Activated CD4-positive, alpha-beta T cell treated with anti-CD3 and anti-CD28 coated beads, Interleukin-2, amount 10 ng/mL, durations not matched to agents 7 days and 5 days (primary cell): ENCODE measurements at places on chromosomes 16 and 17.

- DNase-seq = no peak
Observed at GRCh38 chr16:12171206-12171605, 194.7 kb downstream of the SNX29 start.

GRCh38 chr17:205148-205669 lies 23.8 kb upstream of the DOC2B start:
- no peak for DNase-seq

DNA sequence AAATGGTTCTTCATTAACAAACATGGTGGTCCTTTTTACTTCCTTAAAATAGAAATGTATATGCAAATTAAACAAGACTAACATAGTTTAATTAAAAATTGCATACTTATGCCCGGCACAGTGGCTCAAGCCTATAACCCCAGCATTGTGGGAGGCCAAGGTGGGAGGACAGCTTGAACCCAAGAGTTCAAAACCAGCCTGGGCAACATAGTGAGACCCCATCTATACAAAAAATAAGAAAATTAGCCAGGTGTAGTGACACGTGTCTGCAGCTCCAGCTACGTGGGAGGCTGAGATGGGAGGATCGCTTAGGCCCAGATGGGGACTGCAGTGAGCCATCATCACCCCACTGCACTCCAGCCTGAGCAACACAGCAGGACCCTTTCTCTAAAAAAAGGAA lies 18.4 kb downstream of the CDC27 start:
- no peak for DNase-seq

GRCh38 chr17:50487213-50488096 lies 8.8 kb downstream of the RSAD1 start:
- no peak for DNase-seq

DNA sequence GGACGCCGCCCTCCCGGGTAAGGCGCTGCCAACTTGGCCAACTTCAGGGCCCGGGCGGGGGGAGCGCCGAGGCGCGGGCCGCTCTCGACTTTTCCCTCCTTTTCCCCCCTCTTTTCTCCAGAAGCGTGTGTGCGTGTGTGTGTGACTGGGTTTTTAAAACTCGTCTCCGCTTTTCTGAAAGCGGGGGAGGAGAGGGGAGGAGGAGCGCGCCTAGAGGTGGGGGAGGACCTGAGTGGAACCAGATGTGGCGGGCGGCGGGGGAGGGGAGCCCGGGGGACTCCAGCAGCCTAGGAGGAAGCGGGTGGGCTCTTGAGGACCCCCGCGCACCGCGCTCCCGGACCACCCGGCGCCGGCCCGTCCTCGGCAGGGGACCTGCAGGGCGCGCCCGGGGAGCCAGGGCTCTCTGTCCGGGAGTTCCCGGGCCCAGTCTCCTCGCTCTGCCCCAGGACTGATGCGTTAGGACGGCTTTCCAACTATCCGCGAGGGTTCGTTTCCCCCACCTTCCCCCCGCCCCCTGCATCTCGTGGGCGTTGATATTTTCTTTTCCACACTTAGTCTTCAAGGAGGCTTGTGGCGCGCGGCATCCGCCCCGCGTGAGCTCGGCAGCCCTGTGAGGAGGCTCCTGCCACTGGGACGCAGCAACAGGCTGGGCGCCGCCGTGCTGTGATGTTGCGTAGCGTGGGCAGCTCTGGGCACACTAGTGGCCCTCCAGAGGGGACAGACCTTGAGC lies 599 bp downstream of the MRC2 start:
- peak; percentile 35 for DNase-seq

DNA sequence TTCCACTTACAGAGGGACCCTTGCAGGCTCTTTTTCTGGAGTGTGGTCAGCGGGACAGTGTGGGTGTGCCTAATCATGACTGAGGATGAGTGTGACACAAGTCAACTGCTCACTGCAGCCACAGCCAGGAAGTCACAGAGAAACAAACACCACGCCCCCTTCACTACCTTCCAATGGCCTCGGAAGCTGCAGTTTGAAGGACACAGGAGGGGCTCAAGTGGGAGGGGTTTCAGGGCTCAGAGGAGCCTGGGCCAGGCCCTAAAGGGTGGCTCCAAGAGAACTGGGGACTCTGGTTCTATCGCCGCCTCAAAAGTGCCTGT lies 116.2 kb upstream of the SDK2 start:
- no peak for DNase-seq

DNA sequence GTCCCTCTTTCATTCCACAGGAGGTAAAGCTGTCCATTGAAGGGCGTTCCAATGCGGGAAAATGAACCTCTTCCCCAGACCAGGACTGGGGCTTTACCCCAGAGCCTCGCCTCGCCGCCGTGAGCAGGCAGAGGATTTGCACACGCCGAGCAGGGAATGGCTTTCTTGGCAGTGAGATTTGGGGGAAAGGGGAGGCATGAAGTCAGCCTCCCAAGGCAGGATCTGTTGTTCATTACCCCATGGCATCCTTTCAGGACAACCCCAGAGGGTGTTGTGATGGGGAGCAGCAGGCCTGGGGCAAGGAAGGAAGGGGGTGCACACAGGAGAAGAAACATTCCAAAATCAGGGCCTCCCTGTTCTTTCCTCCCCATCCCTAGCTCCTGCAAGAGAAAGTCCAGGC lies 6.0 kb downstream of the ATXN1L start:
- DNase-seq = no peak

GRCh38 chr17:64531955-64532371 lies 25.2 kb downstream of the CEP95 start:
- no peak for DNase-seq

DNA sequence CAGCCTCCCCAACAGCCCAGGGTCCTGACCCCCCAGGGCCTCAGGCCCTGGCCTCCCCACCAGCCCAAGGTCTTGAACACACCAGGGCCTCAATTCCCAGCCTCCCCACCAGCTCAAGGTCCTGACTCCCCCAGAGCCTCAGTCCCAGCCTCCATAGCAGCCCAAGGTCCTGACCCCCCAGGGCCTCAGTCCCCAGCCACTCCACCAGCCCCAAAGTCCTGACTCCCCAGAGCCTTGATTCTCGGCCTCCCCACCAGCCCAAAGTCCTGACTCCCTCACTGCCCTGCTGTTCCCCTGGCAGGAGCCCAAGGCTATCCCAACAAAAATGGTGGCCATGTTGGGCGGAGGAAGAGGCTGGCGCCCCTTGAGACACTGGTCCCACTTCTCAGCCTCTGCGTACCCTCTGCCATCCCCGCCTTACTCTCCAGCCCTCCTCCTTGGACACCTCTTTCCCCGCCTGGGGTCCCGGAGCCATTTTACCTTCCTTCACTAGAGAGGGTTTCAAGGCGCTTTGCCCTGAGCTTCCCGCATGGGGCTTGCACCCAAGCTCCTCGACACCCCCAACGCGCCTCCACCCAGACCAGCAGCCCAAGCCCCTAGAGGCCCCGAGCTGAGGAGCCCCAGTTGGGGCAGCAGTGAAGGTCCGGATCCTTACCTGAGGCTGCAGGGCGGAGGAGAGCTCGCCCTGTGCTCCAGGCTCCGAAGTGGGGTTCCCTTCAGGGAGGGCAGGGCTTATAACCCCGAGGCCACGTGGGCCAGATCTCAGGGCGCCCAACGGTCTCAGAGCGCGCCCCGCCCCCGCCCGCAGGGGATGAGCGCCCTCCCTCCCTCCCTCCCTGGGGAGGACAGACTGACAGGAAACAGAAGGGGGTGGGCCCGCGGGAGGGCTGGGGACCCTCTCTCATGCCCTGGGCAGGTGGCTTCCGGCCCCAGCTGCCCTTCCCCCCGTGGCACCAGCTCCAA lies 3.5 kb upstream of the TSPOAP1 start:
- DNase-seq = peak; percentile 95

DNA sequence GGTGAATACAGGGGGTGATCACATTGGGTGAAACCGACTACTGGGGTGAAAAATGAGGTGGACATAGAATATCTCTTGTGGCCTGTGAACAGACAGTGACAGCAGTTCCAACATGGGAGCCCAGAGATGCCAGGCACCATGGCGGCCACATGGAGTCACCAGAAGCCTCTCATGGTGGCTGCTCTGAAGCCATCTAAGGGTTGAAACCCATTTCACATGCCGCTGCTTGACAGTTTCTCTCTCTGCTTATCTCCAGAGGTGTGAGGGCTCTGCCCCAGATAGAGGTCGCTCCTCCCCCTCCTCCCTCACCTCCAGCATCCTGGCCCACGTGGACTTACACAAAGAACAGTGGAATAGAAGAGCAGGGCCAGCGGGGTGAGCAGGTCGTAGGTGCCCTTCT lies 37.9 kb upstream of the PIK3R6 start:
- no peak for DNase-seq

DNA sequence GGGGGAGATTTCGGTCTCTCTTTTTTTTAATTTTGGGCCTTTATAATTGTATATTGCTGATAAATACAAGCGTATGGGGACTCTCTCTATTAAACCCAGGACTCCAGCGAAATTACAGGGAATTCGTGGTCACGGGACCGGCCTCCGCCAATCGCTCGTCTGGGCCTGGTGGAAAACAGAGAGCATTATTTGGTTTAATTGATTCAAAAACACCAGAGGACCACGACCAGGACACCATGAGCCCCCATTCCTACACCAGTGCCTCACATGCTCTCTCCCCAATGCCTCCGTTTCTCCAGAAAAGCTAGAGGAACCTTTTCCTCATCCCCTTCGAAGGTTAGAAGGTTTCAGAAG lies at the start of gene HOXB2:
Gene HOXB2, minus strand, starts transcription at position 88 of the 354 bp plus-strand sequence. CDS start 198 bp downstream, outside the sequence.
- no peak for DNase-seq

GRCh38 chr17:79831265-79832217 lies 7.7 kb downstream of the CBX4 start:
- DNase-seq = no peak

GRCh38 chr16:86040496-86040895 lies 141.5 kb downstream of the IRF8 start:
- DNase-seq = no peak

- DNase-seq = no peak
Observed at GRCh38 chr16:72530434-72530833, 358.5 kb upstream of the PMFBP1 start.

DNA sequence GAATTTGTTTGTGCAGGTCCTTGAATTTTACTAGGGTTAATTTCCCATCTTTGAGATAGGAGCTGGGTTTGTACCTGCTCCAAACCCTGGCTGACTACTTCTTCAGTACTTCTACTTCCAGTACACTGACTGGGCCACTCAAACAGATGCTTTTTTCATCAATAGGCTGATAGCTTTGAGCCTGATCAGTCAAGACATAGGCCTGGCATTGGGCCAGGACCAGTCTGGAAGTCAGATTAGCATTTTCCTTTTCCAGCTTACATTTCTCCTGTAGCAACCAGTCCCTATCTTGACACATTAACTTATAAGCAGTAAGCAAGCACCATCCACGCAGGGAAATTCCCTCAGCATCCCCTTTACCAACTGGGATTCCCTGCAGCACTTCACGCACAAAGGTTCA lies 7.5 kb upstream of the TMEM101 start:
- DNase-seq = no peak

DNA sequence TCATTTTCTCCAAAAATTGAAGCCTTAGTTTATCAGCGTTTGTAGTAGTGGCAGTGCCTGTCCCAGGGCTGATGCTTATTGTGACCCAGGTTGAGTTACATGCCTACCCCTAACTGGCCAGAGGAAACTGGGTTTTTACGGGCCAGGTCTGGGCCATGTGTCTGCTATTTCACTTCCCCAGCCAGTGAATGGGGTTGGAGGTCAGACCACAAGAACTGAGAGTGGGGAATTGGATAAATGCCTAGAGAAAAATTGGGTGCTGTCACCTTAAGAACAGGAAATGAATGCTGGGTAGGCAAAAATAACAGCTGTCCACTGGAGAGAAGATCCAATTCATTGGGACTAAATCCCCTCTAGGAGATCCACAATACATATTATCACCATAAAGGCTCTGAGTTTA lies 5.2 kb downstream of the ADPRM start:
- DNase-seq = no peak

DNA sequence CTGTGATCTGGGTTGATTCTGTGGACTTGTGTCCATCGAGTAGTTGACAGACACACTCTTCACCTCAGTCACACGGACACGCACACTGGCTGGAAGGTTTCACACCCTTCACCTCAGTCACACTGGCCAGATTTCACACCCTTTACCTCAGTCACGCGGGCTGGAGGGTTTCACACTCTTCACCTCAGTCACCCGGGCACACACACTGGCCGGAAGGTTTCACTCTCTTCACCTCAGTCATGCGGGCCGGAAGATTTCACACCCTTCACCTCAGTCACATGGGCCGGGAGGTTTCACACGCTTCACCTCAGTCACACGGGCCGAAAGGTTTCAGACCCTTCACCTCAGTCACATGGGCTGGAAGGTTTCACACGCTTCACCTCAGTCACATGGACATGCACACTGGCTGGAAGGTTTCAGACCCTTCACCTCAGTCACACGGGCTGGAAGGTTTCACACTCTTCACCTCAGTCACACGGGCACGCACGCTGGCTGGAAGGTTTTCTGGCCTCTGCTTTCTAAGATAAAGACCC lies 96.2 kb downstream of the PGS1 start:
- no peak for DNase-seq

DNA sequence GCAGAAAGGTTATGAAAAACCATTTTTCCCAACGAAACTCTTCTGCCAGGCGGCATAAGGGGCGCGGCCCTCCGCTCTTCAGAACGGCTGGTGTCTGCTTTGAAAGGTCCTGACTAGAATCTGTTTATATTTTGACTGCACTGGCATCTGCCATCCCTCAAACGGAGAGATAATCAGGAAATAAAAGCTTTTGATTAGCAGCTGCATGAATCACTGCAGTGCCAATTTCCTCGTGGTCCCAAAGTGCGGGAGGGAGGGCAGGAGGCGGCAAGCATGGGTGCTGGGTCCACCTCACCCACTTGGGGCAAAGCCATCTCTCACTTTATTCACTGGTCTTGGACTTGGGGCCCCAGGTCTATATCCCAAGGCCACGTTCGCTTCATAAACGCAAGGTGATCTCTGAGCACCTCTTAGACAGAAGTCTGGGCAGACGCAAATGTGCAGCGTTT lies 49.7 kb downstream of the TBC1D16 start:
- DNase-seq = no peak

- no peak for DNase-seq
Observed at GRCh38 chr16:7366041-7366440, 33.4 kb downstream of the RBFOX1 start.

GRCh38 chr16:85836706-85837582 lies 37.4 kb downstream of the COX4I1 start:
- DNase-seq = no peak

DNA sequence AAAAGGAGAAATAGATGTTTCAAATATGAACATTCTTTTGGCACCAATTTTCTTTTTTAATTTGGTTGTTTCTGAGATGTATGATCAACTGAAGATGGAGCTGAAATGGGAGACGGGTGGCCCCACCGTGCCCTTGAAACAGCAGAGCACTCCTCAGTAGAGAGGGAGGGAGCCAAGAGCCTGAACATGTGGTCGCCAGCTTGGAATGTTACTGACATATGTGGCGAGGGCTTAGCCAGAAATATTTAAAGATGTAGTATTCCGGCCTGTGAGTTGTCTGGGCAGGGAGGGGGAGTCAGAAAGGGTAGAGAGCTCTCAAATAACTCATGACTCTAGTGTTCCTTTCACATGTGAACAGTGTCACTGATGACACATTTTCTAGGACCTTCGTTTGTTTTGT lies 13.3 kb upstream of the MRC2 start:
- DNase-seq = no peak

GRCh38 chr17:74204474-74204873 lies 996 bp downstream of the RPL38 start:
- DNase-seq = no peak
